ENCODE measurements at places on chromosomes 7 and 10.

DNA sequence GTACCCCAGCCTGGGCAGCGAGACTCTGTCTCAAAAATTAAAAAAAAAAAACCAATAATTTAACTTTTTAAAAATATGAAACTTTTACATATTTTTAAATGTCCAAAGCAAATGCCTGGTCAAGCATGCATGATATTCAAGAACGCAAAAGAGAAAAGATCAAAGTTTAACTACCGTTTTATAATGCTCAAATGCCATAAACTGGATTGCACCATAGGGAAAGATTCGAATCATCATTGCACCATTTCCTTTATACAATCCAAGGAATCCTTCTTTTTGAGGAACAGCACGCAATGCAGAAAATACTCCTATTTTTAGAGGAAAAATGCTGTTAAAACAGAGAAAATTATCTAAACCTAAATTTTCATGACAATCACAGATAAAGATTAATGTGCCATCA, 20.9 kb downstream of the SLC25A16 start:
- DNase-seq = no peak

GRCh38 chr10:13707156-13707881, 120.6 kb downstream of the PRPF18 start:
- DNase-seq = peak; percentile 6

DNA sequence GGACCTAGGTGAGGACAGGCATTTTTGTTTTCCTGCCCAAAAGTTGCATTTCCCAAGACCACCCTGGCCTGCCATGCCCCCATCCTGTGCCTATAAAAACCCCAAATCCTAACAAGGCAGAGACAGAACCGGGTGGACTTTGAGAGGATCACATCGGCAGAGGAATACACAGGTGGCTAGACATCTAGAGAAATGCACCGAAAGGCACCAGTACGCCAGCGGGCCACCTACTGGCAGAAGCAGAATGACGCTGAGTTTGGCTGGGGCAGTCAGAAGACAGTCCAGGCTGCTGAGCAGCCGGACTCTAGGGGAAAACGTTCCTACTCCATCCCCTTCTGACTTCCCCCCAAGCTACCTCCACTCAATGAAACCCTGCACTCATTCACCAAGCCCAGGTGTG, 2.8 kb downstream of the AKR1C4 start:
- DNase-seq = no peak

- peak; percentile 14 for DNase-seq
These were observed 3.8 kb downstream of the PTER start for GRCh38 chr10:16440396-16441133.

- no peak for DNase-seq
These were observed 62.4 kb upstream of the WAPL start for GRCh38 chr10:86583983-86584382.
